ENCODE measurements at places on chromosomes 2 and 18. TPM values are rescaled to one million over a fixed set of nuclear protein-coding genes. Genes with fewer than 3 reads are reported as not detected.

- DNase-seq: no peak
- H3K27me3 ChIP-seq: no peaks in the 10 kb centered on the region
- no peaks in the 10 kb centered on the region for H3K4me1 ChIP-seq
- no peak overlapping the region for H3K4me3 ChIP-seq
- no peaks in the 10 kb centered on the region for H3K36me3 ChIP-seq
- H3K27ac ChIP-seq: no peak overlapping the region
These were observed 130.6 kb downstream of the TDRD15 start for GRCh38 chr2:21254170-21254965.

GRCh38 chr2:145587922-145588321, 1068.0 kb upstream of the ZEB2 start:
- H3K36me3 ChIP-seq: no peaks in the 10 kb centered on the region
- H3K27me3 ChIP-seq: no peaks in the 10 kb centered on the region
- no peak for DNase-seq
- no peak overlapping the region for H3K27ac ChIP-seq

DNA sequence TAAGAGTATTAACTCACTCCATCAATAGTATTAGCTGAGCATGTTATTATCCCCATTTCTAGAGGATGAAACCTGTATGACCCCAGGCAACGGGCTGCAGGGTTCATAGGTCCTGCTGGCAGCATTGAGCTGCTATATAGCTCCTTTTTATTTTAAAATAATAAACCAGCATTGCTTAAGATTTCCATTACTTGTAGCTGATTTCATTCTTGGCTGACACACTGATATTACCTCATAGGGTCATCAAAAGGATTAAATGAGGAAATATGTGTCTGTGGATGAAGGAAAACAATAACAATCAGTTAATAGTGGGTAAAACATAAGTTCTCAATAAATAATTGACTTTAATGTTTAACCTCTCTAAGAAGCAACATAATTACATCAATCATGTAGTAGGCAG, 48.3 kb upstream of the NRP2 start:
- no peaks in the 10 kb centered on the region for H3K27me3 ChIP-seq
- H3K27ac ChIP-seq: no peak overlapping the region
- H3K36me3 ChIP-seq: no peaks in the 10 kb centered on the region
- H3K4me1 ChIP-seq: no peaks in the 10 kb centered on the region
- no peak overlapping the region for H3K4me3 ChIP-seq

GRCh38 chr2:238930216-238930615, 82.3 kb downstream of the TWIST2 start:
- H3K27me3 ChIP-seq: no peaks in the 10 kb centered on the region
- H3K36me3 ChIP-seq: no peaks in the 10 kb centered on the region
- no peak for DNase-seq
- H3K4me3 ChIP-seq: no peak overlapping the region

DNA sequence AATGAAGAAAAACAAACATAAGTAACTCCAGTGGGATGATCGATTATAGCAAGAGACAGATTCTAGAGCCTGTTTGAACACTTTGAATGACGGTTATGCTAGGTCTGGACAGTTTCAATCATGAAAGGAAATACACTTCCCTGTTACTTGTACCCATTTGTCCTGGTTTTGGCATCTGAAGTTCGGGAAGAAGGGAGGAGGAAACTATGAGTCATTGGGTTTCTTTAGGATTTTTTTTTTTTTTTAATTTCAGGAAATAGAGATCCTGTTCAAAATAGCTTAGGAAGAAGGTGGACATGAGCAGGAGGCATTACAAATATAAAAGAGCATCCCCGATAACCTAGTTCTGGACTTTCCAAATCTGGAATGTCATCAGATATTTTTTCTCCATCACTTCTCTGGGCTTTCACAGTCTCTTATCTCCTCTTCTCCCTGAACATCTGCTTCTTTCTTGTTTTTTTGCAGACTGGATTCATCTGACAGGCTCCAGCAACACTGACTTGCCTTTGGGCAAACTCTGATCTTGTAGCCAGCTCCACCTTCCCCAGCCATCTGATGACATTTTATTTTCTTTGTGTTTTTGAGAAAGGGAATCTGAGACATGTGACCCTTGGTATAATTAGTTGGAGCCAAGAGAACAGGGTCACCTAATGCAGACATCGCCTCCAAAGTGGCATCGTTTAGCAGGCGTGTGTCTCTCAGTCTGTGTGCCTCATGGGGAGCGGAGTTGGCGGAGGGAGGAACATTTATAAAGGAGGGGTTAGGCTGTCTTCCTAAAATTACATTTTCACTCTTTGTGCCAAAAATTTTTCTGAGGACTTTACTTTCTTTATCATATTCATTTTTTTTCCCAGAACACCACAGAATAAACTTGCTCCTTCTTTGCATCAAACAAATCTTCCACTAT, 195.3 kb upstream of the EPHA4 start:
- no peaks in the 10 kb centered on the region for H3K36me3 ChIP-seq
- H3K4me1 ChIP-seq: no peaks in the 10 kb centered on the region
- no peak for DNase-seq
- H3K27ac ChIP-seq: no peak overlapping the region
- no peaks in the 10 kb centered on the region for H3K27me3 ChIP-seq
- H3K4me3 ChIP-seq: no peak overlapping the region

DNA sequence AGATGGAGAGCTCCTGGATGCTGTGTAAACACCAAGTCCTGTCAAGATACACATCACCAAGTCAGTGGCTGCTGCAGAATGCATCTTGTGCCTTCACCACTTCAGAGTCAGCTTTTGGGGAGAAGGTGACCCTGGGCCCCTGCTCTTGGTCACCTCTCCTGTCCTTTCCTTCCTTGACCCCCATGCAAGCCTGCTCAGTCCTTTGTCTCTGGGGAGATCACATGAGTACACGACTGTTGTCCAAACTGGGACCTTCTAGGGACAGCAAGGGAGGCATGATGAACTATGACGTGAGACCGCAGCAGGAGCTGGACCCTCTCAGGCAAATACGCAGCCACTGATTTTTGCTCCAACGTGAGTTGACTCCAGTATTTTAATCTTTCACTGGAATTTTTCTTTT, 706.9 kb upstream of the ID2 start:
- DNase-seq: no peak
- H3K36me3 ChIP-seq: no peaks in the 10 kb centered on the region
- H3K4me1 ChIP-seq: no peaks in the 10 kb centered on the region
- H3K4me3 ChIP-seq: no peak overlapping the region

The GRHL1 gene
- total RNA-seq: 0.76 TPM

The IGFBP5 gene
- not detected for total RNA-seq

The KIF5C gene
- 6.1 TPM for total RNA-seq

The FMNL2 gene
- total RNA-seq: 8.4 TPM

The CYRIA gene
- 59.0 TPM for total RNA-seq

Measured in B cell (primary cell).